Stimulated activated CD8-positive, alpha-beta memory T cell treated with anti-CD3 and anti-CD28 coated beads, Interleukin-7, amount 100 ng/mL, for 1 hour (primary cell): ENCODE measurements at places on chromosomes 2 and 18.

DNA sequence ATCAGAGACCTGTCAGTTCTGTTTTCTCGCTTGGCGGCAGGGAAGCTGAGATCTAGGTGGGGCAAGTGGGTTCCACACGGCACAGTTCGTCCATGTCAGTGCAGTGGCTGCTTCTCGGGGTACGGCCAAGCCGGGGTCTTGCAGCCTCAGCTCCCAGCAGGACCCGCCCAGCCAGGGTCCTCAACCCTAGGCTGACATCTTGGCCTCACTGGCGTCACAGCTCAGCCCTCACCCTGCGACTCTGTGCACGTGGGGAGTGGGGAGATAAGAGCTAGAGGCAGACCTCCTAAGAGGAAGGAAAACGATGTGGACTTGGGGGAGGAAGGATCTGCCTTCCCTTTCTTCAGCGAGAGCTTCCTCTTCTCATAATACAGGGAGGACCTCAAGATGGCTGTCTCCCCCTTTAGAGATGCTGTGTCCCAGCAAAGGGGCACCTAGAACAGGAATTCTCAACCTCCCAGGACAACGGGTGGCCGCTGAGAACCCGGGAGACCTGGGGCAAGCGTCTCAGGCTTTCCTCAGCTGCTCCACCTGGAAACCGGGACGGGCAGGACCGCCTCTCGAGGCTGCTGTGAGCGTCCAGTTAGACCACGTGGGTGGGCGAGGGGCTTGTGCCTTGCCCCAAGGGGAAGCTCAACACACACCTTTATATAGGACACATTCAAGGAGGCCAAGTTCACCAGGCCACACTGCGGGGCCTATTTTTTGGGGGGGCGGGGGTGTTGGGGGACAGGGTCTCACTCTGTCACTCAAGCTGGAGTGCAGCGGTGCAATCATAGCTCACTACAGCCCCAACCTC lies 23.5 kb upstream of the KLF11 start:
- no peak for DNase-seq

- no peak for DNase-seq
Observed at GRCh38 chr2:202429164-202429980, 53.2 kb downstream of the BMPR2 start.

DNA sequence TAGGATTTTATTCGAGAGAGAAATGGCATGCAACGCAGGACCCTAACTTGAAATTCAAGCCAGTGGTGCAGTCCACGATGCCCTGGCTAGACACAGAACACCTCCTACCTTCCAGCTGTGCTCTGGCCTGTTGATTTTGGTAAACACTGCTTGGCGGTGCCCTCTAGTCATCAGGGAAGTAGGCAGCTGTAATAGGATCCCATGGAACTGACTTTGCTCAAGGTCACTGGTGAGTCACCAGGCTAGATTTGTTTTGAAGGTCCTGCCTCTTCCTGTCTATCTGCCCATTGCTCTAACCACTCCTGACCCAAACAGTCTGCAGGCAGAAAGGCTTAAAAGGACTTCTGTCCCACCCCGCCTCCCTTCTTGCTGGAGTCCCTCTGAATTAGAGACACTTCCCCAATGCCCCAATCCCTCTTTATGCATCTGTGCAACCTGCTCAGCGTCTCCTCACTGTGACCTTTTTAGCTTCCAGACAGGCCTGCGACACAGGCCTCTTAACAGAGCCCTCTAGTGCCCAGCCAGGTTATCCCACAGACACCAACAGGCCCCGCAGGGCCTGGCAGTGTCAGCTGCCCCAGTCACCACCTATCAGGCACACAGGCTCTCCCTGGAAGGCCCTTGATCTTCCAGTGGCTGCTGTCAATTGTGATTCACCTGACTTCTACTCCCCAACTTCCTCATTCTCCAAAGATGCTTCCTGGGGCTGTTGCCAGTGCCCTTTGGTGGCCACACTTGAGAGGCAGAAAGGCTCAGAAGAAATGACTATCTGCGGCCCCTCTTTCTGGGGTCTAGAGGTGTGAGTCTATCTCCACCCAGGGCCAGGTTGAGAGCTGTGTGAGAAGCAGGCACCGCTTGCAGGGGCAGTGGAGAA lies 5.2 kb downstream of the TMEM127 start:
- no peak for DNase-seq

DNA sequence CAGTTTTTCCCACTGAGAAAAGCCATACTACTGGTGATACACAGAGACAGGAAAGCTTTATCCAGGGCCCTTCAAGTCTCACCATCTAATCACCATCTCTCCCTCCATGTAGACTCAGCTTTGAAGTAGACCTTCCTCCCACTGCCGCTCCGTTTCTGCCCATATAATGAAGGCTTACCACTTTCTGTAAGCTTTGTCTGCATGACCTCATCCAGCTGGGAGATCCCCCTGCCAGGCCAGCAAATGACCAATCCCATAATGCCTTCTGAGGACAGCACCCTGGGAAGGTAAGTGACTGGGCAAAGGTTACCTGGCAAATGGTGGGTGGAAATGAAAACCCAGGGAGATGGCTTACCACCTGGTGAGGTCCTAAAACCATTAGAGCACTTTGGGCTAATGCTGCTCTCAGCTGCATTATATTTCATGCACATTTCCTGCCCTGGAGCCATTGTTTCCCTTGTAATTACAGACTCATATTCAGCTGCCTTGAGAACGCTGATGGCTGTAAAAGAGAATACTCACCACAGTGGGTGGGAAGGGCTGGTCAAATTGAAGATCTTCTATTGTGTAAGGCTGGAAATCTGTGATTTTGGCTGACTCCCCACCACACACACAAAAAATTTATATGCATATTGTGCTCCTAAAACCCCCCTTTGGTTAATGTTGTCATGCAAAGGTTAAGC lies 350.7 kb upstream of the SYT4 start:
- no peak for DNase-seq

DNA sequence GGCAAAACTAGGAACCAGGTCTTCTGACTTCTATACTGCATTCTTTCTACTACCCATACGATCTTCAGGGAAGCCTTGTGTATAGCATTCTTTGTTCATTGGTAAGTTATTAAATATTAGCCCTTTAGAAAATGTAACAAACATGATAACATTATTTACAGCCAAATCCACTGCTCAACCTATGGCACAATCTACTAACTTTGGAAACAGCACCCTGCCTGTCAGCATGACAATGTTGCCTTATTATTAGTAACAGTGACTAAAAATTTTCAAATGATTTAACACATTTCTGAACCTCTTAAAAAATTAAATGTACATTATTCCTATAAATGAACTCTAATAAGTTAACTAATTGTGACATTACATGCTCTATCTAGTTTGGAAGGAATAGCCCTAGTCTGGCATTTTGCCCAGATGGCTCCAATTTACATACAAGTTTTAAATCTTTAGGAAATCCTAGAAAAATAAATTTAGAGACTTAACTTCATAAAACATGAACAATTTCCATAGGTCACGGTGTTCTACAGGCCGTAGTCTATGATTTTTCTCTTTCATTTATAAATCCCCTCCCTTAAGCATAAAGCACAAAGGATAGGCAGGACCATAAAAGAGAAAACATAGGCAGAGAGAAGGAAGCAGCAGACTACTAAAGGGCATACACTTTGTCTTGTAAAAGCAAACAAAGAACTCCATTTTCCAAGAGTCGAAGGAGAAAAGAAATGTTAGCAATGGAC lies 33.7 kb downstream of the YES1 start:
- DNase-seq: no peak

- no peak for DNase-seq
Observed at GRCh38 chr2:126808929-126809328, 89.8 kb upstream of the TEX51 start.

DNA sequence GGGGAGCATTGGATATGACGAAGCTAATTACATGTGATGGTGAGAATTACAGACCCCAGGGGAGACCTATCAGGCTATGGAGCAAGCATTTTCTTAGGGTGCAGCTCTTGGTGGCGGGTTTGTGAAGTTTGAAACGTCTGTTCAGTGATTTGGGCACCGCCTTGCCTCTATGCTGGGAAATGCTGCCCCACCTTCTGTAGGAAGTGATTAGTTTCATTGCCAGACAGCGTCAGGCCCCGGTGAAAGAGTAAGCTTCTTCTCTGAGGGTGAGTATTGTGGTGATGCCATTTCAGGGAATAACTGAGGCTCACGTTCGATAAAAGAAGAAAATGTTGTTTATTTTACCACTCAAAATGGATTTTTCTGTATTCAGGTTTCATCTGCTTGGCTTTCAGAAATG lies 186.2 kb upstream of the CDH2 start:
- DNase-seq: no peak

DNA sequence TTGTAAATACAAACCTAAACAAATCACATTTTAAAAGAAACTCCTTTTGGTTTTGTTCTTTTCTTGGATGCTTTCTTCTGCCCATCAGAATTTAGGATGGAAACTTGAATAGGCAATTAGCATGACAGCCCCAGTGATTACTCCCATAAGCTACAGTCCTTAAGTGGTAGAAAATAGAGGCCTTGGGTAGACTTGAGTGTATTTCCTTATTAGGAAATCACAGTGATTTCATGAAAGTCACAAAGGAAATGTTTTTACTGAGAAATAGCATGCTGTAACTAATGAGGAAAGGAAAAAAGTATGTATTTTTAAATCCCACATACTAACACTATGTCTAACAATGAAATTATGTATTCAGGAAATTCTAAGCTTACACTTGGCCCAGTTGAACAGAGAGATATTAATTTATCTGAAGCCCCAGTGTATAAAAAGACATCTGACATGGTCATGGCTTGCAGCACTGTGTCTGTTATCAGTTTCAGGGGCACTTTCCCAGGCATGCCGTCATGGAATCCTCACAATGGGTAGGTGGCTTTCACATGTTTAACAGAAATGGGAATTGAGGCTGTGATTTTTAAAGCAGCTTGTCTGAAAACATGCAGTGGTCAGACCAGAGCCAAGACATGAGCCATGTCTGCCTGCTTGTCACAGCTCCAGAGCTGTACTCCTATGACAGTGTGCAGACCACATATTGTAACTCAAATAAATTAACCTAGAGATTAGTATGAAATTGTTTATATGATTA lies 79.7 kb upstream of the TRIB2 start:
- DNase-seq: no peak

DNA sequence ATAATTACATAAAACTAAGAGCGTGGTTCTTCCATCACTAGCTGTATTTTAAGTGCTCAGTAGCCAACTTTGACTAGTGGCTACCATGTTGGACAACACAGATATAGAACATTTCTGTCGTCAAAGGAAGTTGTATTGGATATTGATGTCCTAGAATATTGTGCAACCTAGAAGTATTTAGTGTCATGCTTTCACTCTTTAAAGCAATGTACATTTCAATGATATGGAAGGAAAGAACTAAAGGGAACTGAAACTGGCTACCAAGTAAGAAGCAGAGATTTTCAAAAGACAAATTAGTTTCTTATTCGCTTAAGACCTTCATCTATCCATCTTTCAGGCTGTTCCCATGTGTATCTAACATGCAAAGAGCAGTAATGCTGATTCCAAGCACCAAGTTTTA lies 85.4 kb upstream of the EML6 start:
- DNase-seq: no peak

- DNase-seq: no peak
Observed at GRCh38 chr2:127388423-127389164, 819 bp upstream of the MAP3K2 start.

DNA sequence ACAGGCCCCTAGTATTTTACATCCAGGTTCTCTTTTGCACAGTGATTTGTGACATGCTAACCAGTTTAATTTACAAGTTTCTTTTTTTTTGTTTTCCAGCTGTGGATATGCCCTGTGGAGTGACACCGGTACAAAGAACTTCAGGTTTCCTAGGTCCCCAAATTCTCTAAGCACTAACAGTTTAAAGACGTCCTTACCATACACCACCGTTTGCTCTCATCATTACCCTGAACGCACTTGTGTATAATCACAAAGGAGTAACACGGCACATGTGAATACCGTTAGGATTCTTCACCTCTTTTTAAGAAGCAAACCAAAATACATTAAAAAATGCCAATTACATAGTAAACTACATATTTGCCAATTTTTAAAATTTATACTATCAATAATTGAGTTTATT lies 853 bp downstream of the LANCL1 start:
- no peak for DNase-seq

DNA sequence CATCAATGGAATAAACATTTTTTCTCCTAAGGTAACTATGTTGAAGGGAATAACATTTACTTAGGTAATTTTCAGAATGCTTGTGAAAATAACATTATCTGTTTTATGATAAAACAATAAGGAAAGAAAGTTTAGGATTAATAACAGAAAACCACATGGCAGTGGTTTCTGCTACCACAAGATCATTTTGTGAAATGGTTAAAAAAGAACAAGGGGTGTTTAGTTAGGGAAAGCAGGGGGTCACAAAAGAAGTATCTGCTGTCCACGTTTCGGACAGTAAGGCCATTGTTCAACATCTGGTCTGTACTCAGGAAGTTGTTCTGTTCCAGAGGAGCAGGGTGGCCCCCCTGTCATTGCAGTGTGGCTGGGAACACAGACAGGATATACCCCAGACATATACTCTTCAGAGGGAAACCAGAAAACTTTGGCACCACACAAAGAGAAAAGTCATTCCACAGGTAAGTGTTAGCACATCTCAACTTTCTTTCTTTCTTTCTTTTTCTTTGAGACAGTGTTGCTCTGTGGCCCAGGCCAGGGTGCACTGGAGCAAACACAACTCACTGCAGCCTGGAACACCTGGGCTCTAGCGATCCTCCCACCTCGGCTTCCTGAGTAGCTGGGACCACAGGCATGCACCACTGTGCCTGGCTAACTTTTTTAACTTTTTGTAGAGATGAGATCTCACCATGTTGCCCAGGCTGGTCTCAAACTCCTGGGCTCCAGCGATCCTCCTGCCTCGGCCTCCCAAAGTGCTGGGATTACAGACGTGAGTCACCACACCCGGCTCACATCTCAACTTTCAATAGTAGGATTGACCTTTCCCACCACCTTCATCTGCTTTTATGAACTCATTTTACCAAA lies 14.8 kb upstream of the ARL5A start:
- no peak for DNase-seq

DNA sequence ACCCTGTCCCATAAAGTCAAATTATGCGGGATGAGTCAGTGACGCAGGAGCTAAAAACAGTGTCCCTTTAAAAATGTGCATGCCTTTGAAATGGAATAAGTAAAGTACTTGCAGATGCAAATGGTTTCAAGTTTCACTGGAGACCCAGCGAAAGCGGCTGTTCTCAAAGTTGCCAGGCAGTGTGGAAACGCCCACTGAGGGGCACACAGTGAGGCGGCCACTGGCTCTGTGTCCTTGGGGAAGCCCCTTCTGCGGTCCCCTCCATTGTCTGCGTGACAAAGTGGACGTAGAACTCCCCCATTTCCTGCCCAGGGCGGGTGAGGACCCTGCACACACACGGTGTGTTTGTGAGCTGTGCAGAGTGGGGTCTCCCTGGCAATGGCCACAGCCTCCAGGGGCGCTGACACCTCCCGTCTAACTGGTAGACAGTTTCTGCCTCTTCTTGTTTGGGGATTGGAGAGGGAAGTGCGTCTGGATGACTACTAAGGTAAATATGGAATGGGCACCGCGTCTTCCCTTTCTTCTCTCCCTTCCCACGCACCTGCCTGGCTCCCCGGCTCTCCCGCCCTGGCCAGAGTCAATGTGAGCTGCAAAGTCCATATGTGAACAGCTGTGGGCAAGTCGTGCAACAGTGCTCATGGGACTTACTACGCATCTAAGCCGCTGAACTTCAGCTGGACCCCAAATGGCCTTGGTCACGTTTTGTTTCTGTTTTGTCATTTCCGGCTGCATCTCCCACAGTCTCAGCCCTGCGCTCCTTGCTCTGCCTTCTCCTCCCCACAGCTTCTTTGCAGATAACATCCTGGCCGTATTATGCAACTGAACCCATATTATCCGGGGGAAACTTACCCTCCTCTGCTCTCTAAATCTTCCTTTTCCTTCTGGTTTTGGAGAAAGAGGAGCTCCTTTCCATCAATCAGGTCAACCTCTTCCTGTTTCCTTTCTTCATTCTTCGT lies 33.7 kb upstream of the ZNF516 start:
- no peak for DNase-seq
